CD4-positive, alpha-beta T cell treated with Interleukin-1 beta for 1 hour (primary cell): ENCODE measurements at places on chromosomes 12 and 14.

GRCh38 chr14:94378527-94379290 is 9.7 kb downstream of the SERPINA1 start:
- DNase-seq = no peak

GRCh38 chr12:124851342-124851741 is 12.3 kb downstream of the SCARB1 start:
- DNase-seq = no peak

DNA sequence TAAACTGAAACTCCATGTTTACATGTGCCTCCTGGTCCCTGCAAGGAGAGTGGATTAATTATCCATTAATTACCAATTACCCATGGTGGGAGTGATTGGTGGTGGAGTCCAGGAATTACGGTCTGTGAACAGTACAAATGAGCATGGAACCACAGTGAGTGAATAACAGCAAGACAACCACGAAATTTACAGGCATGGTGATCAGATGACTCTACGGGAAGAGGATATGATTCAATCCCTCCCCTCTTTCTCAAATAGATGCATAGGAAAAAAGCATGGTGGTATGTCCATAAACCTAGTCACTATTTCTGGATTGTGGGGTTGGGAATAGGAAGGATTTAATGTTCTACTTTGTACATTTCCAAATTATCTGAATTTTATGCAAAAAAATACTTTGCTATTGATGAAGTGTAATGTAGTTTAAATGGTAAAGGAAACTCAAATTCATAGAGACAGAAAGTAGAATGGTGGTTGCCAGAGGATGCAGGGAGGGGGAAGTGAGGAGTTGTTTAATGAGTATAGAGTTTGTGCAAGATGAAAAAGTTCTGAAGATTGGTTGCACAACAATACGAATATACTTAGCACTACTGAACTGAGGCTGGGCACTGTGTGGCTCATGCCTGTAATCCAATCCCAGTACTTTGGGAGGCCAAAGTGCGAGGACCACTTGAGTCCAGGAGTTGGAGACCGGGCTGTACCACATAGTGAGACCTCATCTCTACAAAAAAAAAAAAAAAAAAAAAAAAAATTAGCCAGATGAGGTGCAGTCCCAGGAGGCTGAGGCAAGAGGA is 41.2 kb upstream of the C12orf75 start:
- no peak for DNase-seq

DNA sequence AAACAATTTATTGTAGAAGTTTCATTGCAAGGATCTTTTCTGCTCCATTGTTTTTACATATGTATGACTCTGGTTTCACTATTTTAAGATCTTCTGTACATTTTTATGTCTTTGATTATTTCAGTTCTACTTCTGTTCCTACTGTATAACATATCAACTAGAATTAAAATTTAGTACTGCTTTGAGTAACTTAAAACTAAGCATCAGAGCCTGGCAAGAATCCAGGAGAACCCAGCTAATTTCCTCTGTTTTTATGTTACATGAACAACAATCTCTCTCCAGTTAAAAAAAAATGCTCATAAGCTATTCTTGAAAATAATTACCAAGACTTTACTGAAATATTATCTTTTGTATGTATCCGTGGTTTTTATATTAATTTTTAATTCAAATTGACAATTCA is 370.7 kb downstream of the TMTC2 start:
- no peak for DNase-seq

- no peak for DNase-seq
Observed at GRCh38 chr12:12683725-12684124, 12.3 kb downstream of the GPR19 start.

- no peak for DNase-seq
Observed at GRCh38 chr12:96261557-96261956, 67.4 kb downstream of the ELK3 start.

DNA sequence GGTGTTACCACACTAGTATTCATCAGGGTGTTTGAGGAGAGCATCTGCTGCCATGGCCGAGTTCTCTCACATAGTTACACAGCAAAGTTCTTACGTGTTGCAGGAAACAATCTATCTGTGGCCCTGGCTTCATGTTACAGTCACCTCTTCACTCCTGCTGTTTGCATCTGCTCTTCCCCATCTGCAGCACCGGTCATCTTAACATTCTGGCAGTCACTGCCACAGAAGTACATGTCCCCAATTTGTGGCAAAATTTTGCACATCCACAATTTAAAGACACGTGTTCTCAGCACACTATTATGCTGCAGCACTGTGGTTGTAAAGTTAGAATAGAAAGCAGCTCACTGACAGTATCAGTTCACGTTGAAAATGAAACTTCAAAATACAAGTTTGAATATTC is 23.2 kb downstream of the MAPK1IP1L start:
- no peak for DNase-seq

- DNase-seq = no peak
Observed at GRCh38 chr12:80778005-80778541, 61.4 kb downstream of the MYF5 start.

- no peak for DNase-seq
Observed at GRCh38 chr14:39991041-39991440, 558.8 kb upstream of the FBXO33 start.

- DNase-seq = no peak
Observed at GRCh38 chr12:82523996-82524395, 162.7 kb upstream of the TMTC2 start.
